ENCODE measurements at places on chromosomes 4 and X.

GRCh38 chrX:68376373-68376772 lies 56.9 kb downstream of the OPHN1 start:
- DNase-seq, result no peak

DNA sequence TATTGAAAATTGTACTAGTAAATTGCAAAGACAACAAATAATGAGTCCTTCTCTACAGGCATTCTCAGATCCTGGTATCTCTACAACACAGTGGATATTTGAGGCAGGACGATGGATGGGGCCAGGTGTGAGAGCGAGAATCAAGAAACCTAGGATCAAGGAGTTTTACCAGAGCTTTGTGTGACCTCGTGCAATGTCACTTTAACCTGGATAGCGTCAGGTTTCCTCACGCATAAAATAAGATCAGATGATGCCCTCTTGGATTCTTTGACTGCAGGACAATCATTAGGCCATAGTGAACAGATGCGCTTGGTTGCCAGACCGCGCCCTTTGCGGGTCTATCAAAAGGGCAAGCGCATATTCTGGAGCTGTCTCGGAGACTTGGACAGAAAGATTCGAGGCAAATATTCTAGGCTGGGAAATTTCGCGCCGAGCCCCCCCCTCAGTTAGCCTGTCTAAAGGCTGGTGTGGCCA lies 66.6 kb downstream of the FBXO8 start:
- no peak for DNase-seq

DNA sequence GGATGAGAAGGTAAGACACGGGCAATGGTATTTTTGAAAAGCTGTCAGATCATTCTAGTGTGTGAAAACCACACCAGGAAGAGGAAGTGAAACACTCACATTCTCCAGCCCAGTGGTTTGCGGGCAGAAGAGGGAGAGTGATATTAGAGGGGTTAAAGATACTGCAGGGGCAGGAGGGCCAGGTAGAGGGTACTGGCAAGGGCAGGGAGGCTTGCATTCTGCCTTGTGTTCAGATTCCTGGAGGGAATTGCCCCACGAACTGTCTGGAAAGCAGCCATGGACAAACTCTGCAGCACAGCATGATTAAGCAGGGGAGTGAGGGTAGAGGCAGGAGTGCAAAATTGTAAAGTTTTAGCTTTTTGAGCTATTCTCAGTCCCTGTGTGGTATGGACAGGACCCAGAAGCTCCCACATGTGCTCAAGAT lies 30.9 kb downstream of the NIPAL1 start:
- DNase-seq, result no peak

DNA sequence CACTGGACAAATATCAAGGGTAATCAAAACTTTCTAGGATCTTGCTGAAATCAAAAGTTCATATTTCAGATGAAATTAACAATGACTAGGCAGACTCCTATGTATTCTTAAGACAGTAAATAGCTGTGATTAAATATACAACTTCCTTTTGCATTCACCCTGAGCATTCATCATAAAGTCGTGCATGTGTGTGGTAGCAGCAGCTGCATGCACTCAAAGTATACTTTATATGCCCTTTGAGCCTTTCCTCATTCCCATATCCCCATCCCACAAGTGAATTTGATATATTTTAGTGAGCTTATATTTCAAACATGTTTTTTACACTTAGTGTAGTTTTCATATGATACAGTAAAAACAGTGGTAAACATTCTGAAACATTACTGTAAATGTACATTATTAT lies 959.0 kb downstream of the C4orf33 start:
- no peak for DNase-seq

- DNase-seq, result no peak
Observed at GRCh38 chr4:182577411-182577810, 334.2 kb downstream of the TENM3 start.

DNA sequence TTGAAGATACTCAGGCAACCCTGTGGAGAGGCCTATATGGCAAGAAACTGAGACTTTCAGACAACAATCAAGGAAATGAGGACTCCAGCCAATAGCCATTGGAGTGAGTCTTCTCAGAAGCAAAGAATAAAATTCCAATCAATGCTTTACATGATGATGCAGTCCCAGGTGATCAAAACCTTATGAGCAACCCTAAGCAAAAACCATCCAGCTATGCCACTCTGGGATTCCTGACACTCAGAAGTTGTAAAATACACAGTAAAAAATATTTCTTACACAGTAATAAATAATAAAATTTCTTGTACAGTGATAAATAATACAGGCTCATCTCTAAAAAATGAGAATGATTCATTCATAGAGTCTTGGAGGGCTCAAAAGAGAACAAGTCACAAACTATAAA lies 150.6 kb downstream of the IL15 start:
- DNase-seq, result no peak

GRCh38 chr4:140781596-140781995 lies 25.4 kb upstream of the TBC1D9 start:
- DNase-seq, result no peak

- DNase-seq, result no peak
Observed at GRCh38 chr4:39825090-39825489, 127.2 kb downstream of the UBE2K start.

- DNase-seq, result no peak
Observed at GRCh38 chrX:55342533-55343501, 78.1 kb upstream of the PAGE3 start.

- DNase-seq, result no peak
Observed at GRCh38 chrX:48540028-48540375, 488 bp downstream of the TBC1D25 start.

GRCh38 chr4:41296995-41297394 lies 40.3 kb downstream of the UCHL1 start:
- no peak for DNase-seq

- DNase-seq, result no peak
Observed at GRCh38 chr4:145480257-145480656, 1.4 kb upstream of the SMAD1 start.

- peak; percentile 79 for DNase-seq
Observed at GRCh38 chr4:128338634-128339355, 51.2 kb upstream of the PGRMC2 start.

DNA sequence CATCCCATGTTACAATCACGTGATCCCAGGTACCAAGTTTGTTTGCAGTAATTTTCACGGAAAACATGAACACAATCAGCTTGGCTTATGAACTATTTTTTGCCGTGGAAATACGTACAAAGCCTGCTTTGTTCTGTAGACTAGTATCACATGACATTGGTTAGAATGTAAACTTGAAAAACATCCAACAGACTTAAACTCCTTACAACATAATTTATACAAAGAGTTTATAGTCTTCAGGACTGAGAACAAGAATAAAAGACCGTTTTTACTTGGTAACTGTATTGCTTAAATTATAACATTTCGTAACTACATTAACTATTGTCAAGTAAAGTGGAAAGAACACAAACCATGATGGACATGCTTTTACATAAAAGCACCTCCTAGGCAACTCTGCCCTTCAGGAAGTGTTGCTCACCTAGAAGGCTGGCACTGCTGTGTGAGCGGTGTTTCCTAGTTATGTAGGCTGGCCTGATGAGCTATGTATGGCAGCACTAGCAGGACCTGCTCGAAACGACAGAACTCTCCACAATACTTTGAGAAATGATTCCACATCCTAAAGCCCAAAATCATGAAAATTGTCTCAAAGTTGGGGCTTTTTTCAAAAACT lies 41.8 kb upstream of the WDR1 start:
- no peak for DNase-seq

Measured in HS-5 (cell line).